Activated naive CD4-positive, alpha-beta T cell treated with anti-CD3 and anti-CD28 coated beads for 36 hours (primary cell): ENCODE measurements at places on chromosomes 4 and X.
A peak's percentile ranks its signal among the peaks of the same experiment; 100 is the strongest.

GRCh38 chr4:105145156-105145902 is 1.3 kb upstream of the TET2 start:
- no peak for DNase-seq

DNA sequence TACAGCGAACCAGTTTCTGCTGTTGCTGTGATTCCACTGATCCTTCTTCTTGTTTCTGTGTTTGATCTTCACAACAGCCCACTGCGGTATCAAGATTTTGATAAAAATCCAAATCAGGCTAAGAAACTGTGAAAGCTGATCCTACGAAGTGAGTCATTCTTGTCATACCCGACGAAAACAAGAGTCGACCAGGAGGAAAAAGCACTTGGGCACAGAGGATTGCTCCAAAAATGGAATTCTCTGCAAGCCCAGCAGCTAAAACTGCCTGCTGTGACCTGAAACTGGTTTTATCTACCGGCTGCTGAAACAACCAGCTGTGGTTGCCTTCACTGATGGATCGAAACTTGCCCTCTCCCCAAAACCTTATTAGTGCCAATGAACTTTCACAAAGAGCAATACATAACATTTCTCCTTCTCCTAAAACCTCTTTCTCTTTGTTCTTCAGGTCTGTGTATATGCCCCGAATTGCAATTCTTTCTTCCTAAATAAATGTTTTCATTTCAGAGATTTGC is 607.0 kb upstream of the PRKX start:
- no peak for DNase-seq

DNA sequence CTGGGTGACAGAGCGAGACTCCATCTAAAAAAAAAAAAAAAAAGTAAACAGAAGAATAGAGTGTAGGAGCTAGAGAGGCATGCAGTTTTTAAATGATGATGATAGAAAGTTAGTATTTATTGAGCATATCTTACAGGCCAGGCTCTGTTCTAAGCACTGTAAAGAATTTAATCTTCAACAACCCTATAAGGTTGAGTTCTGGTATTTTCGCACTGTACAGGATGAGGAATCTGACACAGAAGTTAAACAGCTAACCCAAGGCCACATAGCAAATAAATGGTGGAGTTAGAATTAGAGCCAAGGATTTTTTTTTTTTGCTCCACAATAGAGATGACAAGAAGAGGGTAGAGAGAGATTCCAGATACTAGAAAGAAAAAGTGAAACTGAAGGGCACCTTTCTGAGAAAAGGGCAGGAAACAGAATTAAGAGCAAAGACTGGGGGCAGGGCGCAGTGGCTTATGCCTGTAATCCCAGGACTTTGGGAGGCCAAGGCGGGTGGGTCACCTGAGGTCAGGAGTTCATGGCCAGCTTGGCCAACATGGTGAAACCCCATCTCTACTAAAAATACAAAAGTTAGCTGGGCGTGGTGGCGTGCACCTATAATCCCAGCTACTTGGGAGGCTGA is 56.1 kb downstream of the KLHL5 start:
- DNase-seq: peak; percentile 52

GRCh38 chrX:16839852-16840460 is 30.2 kb downstream of the RBBP7 start:
- DNase-seq: peak; percentile 62

- no peak for DNase-seq
Measured at GRCh38 chr4:130071746-130072145, 975.8 kb downstream of the C4orf33 start.

GRCh38 chr4:151067316-151067970 is 32.0 kb upstream of the RPS3A start:
- no peak for DNase-seq

- DNase-seq: no peak
Measured at GRCh38 chrX:96447161-96447560, 237.5 kb upstream of the DIAPH2 start.

DNA sequence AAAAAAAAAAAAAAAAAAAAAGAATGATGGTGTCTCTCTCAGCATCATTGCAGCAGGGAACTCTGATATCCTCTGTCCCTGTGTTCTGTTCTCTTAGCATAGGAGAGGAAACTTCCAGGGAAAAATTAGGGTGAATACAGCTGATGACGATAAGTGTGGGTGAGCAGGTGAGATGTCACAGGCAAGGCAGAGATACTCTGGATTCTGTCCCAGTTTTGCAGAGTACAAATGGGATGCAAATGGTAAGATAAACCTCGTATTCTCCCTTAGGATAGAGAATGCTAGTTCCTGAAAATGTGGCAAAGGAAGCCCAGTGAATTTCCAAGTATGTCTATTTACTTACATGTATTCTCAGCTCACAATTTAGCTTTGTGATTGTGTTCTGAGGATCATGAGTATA is 671.6 kb upstream of the BOD1L1 start:
- no peak for DNase-seq

DNA sequence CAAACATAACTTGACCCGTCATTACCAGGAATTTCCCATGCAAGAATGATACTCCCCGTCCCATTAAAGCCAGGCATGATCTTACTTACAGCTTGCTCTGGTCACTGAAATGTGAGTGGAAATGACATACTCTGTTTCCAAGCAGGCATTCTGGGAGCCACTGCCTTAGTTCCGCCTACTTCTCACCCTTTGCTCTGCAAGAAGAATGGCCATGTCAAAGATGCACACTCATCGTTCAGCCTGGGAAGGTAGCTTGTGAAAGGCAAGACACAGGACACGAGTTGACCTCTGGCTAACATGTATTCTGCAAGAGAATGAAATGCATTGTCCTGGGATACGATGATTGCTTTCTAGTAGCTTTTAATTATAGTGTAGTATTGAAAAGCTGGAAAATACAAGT is 1144.4 kb downstream of the NLGN4X start:
- DNase-seq: no peak

GRCh38 chr4:29310252-29310651 is 1409.9 kb upstream of the PCDH7 start:
- DNase-seq: no peak

GRCh38 chr4:16386711-16387320 is 160.5 kb upstream of the TAPT1 start:
- no peak for DNase-seq

DNA sequence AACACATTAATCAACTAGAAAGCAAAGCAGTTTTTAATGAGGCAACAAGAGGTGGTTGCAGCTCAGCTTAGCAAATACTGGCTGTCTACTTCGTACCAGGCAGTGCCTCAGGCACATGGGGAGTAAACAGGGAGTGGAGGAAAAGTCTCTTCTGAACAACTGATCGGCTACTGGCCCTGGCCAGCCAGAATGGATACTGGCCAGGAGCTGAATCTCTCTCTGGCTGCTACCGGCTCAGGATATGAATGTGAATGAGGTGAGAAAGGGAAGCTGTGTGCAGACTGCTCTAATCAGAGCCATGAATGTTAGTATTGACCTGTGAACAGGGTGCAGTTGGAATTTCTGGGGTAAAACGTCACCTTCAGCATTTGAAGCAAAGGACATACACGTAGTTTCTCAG is 77.3 kb downstream of the STK32B start:
- DNase-seq: no peak

- DNase-seq: no peak
Measured at GRCh38 chrX:29172880-29173279, 585.6 kb downstream of the IL1RAPL1 start.

- DNase-seq: peak; percentile 44
Measured at GRCh38 chr4:153438916-153439756, 27.0 kb upstream of the TMEM131L start.

GRCh38 chrX:72060921-72061490 is 70.7 kb downstream of the RTL5 start:
- DNase-seq: no peak

GRCh38 chr4:1371176-1372165 is 24.5 kb downstream of the UVSSA start:
- no peak for DNase-seq

- no peak for DNase-seq
Measured at GRCh38 chrX:13162772-13163410, 118.5 kb upstream of the FAM9C start.

GRCh38 chr4:3676196-3676595 is 90.0 kb upstream of the ADRA2C start:
- DNase-seq: no peak

- DNase-seq: no peak
Measured at GRCh38 chrX:112120721-112121120, 38.1 kb upstream of the TRPC5 start.

DNA sequence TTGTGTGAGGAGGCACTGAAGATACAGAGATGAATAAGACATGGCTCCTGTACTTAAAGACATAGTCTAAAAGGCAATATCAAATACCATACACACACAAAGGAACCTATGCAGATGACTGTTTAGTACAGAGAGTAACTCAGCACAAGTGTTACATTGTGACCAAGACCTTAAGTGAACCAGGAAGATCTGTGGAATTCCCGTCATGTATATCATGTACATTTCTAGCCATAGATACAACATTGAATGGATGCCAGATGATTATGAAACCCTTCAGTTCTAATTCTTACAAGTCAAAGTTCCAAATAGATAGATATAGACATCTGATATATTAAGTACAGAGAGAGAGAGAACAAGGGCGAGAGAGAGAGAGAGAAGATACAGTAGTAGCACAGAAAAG is 73.2 kb downstream of the PAK3 start:
- DNase-seq: no peak

- no peak for DNase-seq
Measured at GRCh38 chr4:157121401-157121800, 45.5 kb downstream of the GLRB start.

DNA sequence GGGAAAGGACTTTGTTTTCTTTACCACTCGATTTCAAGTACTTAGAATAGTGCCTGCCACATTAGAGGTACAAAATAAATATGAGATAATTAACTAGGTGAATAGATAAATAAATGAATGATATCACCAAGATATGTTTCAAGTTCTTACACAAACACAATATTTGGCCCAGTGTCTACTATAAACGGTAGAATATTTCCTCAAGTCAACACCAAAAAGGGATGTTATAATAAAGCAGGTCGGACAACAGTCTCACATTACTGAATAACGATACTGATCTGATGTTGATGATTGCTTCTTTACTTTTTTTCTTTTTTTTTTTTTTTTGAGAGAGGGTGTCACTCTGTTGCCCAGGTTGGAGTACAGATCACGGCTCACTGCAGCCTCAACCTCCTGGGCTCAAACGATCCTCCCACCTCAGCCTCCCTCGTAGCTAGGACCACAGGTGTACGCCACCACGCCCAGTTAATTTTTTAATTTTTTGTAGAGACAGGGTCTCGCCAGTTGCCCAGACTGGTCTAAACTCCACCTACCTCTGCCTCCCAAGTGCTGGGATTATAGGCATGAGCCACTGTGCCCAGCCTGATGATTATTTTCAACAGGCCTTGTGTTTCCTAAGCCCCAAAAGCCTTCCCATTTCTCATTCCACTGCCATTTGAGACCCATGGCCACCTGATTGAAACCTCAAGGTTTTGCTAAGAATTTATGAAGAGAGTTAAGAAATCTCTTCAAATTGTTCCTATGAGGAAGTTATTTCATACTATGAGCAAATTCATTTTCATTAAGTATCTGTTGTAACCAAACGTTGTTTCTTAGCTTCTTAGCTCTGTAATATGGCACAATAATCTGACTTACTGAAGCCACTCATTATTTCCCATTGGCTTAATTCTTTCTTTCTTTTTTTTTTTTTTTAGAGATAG is 2.3 kb downstream of the MANBA start:
- no peak for DNase-seq

DNA sequence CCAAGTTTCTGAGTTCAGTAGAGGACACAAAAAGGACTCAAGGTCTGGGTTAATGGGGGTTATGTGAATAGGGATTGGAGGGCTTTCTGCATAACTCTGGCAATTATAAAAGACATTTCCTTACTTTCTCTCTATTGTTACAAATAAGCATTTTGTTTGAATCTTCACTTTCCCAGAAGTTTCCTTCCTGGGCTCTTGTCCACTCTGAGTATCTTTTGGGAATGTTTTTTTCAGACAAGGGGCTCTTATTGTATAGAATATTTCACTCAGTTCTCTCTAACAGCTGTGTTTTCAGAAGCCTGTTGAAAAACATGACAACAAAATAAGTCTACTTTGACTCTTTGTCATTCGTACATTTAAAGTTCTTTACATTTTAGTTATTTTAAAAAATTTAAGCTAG is 57.6 kb upstream of the MAP9 start:
- no peak for DNase-seq

DNA sequence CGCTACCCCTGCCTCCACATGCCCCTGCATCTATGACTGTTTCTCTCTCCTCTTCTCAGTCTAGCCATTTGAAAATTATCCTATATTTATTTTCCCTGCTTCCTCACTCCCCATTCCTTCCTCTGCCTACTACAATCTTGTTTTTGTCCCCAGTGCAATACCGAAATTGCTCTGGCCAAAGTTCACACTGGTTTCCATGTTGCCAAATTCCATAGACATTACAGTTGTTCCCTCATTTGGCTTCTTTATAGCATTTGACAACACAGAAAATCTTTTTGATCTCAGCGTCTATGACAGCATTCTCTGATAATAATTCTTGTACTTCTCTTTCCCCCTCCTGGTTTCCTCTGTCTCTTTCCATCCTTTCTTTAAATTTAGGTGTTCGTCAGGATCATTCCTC is 99.4 kb downstream of the GPR82 start:
- no peak for DNase-seq

- DNase-seq: no peak
Measured at GRCh38 chr4:125520258-125520990, 205.7 kb downstream of the FAT4 start.

DNA sequence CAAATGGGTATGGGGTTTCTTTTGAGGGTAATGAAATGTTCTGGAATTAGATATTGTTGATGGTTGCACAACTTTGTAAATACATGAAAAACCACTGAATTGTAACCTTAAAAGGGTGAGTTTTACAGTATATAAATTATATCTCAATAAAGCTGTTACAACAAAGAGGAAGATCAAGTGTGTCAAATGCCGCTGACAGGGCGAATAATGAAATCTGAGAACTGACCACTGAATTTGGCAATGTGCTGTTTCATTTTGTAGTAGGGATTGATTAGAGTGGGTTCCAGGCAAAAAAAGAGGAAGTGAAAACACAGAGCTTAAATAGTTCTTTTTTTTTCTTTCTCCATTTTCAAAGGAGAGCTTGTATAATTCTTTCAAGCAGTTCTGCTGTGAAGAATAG is 161.1 kb upstream of the NAP1L5 start:
- no peak for DNase-seq

GRCh38 chr4:9825049-9825448 is 43.6 kb downstream of the DRD5 start:
- peak; percentile 76 for DNase-seq

- no peak for DNase-seq
Measured at GRCh38 chrX:43166874-43167273, 388.9 kb upstream of the PPP1R2C start.

DNA sequence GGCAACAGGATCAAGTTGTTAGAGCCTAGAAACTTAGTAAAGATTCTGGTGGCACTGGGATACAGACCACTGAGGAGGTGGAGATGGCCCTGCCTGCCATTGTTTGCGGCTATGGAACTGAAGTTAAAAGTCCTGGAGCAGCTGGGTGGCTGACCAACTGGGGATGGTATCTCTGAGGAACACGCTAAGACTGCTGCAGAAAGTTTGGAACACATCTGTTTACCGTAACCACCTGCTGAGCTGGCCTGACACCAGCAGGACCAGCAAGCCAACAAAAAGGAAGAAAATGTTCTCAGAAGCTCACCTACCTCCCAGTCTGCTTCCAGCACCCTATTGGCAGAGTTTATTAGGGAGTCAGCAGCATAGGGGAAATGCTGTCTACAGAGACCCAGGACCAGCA is 17.4 kb upstream of the PACRGL start:
- no peak for DNase-seq
